Activated T-cell treated with anti-CD3 and anti-CD28 coated beads for 48 hours (primary cell): ENCODE measurements at places on chromosomes 6 and 20.

DNA sequence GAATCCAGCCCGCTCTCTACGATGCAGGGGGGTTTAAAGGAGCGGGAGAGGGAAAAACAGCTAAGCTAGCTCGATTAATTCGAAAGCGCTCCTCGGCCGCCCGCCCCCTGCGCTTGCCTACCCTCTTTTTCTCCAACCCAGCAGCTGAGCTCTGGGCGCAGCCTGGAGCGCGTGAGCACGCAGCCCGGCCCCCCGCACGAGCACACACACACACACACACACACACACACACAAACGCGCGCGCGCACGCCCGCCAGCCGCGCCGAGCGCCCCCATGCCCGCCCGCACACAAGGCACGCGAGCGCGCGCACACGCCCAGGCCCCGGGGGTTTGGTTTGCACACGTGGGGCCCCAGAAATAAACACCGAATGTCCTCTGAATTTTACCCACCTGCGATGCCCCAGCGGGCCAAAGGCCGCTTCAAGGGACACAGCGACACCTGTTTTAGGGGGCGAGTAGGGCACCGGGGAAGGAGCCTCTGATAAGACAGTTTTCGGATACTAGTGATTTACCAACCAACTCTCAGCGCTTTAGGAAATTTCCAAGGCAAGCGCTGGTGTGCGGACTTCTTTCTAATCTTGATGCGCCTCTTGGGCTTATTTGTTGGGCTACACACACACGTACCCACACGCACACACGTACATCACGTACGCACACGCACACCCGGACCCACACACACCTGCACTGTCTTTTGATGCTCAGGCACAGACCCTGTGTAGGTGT lies 802 bp upstream of the NRN1 start:
- DNase-seq, result peak; percentile 40

DNA sequence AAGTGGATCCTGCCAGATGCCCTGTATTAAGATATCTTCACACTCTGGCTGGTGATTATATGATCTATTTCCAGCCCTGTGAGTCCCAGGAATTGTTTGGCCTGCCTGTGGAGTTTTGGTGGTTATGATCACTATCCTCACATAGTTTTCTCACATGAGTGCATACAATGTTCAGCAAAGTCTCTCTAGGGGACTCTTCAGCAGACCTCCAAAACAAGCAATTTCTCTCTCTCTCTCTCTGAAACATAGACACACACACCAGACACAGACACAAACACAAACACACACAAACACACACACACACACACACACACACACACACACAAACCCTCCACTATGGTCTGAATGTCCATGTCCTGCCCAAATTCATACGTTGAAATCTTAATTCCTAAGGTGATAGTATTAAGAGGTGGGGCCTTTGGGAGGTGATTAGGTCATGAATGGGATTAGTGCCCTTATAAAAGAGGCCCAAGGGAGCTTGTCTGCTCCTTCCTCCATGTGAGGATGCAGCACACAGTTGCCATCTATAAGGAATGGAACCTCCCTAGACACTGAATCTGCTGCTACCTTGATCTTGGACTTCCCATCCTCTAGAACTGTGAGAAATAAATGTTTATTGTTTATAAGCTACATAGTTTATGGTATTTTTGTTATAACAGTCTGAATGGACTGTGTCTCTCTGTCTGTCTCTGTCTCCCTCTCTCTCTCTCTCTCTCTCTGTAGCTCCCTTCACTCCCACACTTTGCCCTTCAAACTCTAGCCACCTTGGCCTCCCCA lies 22.0 kb upstream of the SYNJ2 start:
- DNase-seq, result no peak

DNA sequence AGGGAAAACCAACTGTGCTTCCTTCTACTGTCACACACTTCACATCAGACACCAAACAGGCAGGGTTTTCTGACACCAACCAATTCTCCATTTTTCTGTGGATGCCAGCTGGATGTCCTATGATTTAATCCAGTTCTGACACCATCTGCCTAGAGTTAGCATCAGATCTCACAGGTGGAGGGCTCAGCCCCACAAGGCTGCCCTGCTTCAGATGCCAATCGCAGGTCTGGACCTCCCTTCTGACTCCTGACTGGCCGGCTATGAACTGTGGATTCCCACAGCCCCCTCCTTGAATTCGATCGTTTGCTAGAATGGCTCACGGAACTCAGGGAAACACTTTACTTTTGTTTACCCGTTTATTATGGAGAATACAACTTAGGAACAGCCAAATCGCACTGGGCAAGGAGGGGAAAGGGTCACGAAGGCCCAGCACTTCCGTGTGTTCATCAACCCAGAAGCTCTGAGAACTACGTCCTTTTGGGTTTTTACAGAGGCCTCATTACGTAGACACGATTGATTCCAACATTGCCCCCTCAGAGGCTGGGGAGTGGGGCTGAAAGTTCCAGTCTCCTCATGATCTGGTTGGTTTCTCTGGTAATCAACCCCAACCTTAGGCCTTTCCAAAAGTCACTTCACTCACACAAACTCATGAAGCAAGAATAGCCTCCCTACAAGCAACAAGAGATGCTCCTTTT lies 25.4 kb upstream of the MAS1 start:
- DNase-seq, result no peak

GRCh38 chr6:124599656-124600055 lies 362.6 kb upstream of the RNF217 start:
- DNase-seq, result no peak

- DNase-seq, result no peak
Observed at GRCh38 chr6:134719911-134720310, 230.0 kb downstream of the ALDH8A1 start.

- peak; percentile 11 for DNase-seq
Observed at GRCh38 chr20:34473262-34473883, 42.8 kb upstream of the DYNLRB1 start.

GRCh38 chr6:163335671-163336545 lies 78.6 kb upstream of the QKI start:
- DNase-seq, result no peak
